ENCODE measurements at places on chromosomes 1 and 21.

DNA sequence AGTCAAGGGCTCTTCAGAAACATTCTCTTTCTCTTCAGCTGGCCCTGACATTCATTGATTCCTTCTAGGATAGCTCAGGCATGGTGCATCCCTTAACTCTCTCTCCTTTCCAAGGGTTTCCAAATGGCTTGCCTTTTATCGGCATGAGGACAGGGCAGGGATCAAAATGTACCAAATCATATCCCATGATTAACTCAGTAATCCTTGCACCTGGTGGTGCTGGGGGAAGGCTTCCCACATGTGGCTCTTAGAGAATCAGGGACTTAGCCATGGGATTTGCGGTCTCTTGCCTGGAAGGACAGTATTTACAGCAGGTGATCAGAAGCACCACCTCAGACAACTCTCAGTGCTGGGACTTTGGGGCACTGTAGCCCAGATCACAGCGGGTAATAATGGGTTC, 46.2 kb upstream of the EDEM3 start:
- no peak for DNase-seq

- DNase-seq, result no peak
These were observed 5.6 kb upstream of the DR1 start for GRCh38 chr1:93340090-93340489.

DNA sequence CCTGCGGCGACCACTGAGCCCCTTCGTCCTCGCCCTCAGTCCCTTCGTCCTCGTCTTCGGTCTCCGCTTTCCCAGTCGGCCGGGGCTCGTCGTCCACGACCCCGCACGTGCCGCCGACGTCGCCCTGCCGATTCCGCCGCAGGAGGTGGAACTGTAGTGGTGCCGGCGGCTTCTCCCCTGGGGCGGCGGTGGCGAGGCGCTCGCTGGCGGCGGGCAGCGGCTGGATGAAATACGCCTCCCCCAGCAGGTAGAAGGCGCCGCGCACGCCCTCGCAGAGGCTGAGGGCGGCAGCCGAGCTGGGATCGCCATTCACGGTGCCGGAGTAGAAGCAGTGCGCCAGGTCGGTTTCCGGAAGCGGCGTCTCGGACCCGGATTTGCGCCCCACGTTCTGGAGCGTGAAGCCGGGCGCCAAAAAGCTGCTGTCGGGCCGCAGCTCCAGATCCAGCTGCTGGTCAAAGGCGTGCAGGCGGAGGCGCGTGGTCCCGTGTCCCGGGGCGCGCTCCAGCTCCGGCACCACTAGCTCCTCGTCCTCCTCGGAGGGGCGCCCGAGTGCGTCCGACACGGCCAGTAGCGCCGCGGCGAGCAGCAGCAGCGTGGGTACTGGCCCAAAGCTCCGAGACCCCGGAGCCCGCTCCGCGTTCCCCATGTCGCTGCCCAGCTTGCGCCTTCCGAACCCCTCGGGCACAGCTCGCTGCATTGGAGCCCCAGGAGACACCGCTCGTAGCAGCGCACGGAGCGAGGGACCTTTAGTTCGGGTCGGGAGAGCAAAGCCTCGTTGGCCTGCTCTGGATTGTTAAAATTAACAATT, 747 bp downstream of the ADAMTS1 start:
- peak; percentile 58 for DNase-seq

GRCh38 chr1:59560807-59561450, 253.8 kb upstream of the HOOK1 start:
- DNase-seq, result no peak

DNA sequence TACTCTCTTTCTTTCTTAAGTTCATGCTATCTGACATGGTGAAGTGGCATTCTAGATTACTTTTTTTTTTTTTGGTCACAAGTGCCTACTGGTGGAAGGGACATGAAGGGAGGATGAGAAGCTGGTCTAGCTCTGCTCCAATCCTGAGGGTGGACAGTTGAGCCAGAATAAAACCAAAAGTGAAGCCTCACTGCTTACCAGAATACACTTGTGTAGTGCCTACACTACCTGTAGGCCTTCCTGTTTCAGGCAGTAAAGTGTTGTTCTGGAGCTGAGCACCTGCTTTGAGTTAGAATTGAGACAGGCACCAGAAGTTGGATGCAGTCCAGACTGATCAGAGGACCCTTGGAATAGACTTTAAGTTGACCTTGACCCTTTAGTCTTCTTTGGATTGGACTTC, 40.4 kb upstream of the APOBEC4 start:
- no peak for DNase-seq

All from ELR (cell line).